Heart right ventricle (tissue), 16 donors: ENCODE measurements at places on chromosomes 12 and 14. TPM values are rescaled to one million over a fixed set of nuclear protein-coding genes. Genes with fewer than 3 reads are reported as not detected.

DNA sequence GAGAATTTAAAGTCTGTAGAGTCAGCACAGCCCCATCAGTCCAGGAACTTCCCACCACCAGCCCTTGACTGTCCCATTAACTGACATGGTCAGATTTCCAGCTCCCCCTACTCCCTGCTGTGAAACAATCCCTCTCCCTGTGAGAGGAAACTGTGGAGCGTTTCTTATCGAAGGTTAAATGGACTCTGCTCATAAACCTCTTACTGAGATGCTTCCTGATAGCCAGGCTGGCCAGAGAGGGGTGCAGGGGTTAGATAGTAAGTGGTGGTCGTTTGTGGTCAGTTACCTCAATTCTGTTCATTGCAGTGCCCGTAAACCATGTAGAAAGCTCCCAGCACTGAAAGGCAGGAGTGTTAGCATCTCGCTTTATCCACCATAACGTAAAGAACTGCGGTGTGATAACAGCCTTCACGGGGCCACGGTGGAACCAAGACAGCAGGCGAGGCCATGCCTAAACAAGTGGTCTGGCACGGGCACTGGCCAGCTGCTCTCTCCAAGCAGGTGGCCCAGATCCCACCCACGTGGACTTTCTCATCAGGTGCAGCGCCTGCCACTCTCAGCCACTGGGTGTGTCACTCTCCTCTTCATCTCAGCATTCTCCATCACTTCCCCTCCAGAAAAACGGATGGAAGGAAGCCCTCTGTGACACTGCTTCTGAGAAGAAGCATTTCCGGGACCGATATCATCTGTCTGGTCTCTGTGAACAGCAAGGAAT, 102.2 kb downstream of the FBXL14 start:
- DNase-seq: no peak

- DNase-seq: no peak
Measured at GRCh38 chr12:112164011-112164660, 38.8 kb downstream of the TRAFD1 start.

IL31 gene
- polyA plus RNA-seq: not detected

- DNase-seq: no peak
Measured at GRCh38 chr14:77126461-77126990, 15.1 kb downstream of the ZDHHC22 start.

BDKRB1 gene
- polyA plus RNA-seq: not detected

- no peak for DNase-seq
Measured at GRCh38 chr12:124808272-124808671, 55.4 kb downstream of the SCARB1 start.

DNA sequence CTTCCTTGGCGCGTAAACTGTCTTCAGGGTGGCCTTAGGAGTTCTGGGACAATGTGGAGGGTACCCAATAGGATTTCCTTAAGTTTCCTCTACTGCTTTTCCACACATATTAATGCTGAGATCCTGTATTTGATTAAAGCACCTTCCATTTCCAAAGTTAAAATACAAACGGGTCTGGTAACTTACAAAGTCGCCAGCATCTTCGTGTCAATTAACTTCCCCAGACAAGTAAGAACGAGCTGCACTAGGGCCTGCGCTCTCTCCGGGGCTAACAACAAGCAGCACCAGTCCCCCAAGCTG, 130.9 kb downstream of the NDUFA12 start:
- DNase-seq: no peak

TRHDE gene
- 0.10 TPM for polyA plus RNA-seq

DNA sequence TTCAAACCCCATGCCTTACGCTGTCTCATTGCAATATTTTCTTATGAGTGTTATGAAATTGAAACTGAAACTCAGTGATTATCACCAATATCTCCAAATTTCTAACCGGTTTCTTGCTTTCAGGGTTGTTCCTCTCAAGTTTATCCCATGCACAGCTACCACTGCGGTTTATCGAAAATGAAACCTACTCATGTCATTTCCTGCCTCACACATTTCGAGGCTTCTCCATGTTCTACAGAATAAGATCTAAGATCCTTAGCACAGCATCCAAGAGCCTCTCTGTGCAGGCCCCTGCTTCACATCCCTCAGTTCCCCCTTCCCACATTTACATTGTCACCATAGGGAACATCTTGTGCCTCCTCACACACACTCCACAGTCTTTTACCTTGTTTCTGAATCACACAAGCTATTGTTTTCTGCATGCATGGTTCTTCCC, 45.5 kb upstream of the FAR2 start:
- DNase-seq: no peak

DNA sequence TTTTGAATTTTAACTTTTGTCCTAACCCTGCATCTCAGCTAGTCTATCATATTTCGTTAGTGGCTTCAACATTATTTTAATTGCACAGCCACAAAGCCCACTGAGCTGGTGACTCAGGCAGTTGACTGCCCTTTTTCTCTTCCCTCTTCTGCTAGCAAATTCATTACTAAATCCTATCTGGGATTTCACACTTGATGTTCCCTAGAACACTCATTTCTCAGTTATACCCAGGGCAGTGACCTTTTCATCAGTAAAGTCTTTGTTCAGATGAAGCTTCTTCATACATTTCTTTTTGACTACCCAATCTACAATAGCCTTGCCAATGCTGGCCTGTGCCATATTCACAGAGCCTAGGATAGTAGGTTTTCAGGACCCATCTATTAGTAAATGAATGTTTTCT, 107.0 kb downstream of the ATXN7L3B start:
- DNase-seq: no peak

DNA sequence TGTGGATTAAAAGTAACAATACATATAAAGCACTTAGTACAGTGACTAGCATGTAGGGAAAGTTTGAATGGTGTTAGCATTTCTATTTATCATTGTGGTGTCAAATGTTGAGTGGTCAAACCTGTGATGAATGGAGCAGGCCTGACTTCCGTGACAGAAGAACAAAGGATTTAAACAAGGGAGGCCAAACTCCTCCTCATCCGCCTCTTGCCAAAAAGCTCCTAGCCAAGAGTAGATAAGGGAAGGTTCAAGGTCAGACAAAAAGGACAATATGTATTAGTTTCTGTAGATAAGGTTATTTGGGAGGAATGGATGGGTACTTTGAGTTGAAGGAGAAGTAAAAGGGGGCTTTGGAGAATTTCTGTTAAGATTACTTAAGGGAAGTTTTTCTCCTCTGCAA, 6.5 kb downstream of the RNASE7 start:
- DNase-seq: no peak

DNA sequence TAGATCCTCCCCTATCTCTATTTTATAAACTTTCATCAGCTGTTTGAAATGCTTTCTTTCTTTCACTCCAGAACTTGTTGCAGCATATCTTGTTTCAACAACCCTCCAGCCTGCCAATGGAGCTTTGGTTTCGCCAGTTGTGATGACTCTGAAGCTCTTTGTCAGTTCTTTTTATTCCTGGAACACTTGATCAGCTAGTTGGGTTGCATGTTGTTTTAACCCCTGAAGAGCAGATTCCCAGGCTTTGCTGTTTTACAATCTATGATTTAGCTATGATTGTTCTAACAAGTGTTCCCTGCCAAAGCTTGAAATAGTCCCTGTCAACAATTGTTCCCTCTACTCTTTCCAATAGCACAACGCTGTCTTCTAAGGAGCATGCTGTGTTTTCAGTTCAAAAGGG, 50.6 kb upstream of the FUT8 start:
- no peak for DNase-seq

XPOT gene
- polyA plus RNA-seq: 8.6 TPM

DNA sequence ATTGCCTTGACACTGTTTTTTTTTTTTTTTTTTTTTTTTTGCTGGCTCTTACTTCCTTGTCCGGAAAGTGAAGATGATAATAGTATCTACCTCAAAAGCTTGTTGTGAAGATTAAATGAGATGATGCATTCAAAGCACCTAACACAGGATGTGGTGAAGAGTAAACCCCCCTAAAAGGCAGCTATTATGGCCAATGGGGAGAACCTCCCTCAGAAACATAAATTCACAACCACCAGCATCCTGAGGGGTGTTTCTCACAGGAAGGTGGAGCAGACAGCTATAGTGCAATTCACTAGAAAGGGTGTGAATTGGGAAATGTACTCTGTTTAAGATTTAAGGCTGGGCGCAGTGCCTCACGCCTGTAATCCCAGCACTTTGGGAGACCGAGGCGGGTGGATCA, 85.4 kb upstream of the CRY1 start:
- no peak for DNase-seq

DNA sequence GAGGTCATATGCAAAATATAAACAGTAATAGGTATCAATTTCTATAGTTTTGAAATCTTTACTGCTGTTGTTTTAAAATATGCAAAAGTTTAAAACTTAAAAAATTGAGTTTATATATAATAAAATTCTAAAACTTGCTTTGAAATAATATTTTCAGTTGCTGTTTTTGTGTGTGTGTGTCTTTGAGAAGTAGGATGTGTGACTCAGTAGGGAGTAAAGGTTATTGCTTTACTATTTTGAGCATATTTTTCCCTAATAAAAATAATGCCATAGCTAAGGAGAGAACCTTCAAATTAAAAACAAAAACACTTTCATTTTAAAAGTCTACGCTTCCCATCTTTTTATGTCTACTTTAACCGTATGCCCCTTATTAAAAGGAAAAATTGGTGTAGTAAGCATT, 238.1 kb downstream of the FBXL14 start:
- DNase-seq: no peak

- peak; percentile 60 for DNase-seq
Measured at GRCh38 chr12:63150713-63151622, at the start of gene AVPR1A. TSS of gene AVPR1A (minus strand) at chr12:63151201. CDS start at chr12:63150836, 365 bp downstream.

- DNase-seq: no peak
Measured at GRCh38 chr14:101177301-101177971, 273.9 kb upstream of the RTL1 start.

DNA sequence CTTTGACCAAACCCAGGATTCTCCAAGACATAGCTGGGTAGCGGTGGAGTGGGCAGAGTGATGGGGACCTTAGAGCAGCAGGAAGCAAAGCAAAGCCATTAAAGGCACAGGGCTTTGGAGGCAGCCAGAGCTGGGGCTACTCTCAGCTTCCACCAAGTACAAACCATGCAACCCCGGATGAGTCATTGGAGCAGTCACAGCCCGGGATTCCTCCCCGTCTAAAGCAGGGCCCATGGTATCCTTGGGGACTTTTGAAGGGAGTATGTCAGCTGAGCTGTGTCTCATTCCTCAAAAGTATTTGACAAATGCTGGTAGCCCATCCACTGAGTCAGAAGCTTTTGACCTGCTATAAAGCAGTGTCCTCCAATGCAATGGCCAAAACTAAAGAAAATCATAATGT, 9.7 kb upstream of the IFI27 start:
- no peak for DNase-seq

DNA sequence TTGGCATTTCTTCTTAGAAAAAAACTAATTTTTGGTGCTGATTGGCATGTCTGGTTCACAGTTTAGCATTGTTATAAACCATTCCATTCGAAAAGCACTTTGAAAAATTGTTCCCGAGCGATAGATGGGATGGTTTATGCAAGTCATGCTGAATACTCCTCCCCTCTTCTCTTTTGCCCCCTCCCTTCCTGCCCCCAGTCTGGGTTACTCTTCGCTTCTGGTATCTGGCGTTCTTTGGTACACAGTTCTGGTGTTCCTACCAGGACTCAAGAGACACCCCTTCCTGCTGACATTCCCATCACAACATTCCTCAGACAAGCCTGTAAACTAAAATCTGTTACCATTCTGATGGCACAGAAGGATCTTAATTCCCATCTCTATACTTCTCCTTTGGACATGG, 20.1 kb upstream of the TIGAR start:
- no peak for DNase-seq

DNA sequence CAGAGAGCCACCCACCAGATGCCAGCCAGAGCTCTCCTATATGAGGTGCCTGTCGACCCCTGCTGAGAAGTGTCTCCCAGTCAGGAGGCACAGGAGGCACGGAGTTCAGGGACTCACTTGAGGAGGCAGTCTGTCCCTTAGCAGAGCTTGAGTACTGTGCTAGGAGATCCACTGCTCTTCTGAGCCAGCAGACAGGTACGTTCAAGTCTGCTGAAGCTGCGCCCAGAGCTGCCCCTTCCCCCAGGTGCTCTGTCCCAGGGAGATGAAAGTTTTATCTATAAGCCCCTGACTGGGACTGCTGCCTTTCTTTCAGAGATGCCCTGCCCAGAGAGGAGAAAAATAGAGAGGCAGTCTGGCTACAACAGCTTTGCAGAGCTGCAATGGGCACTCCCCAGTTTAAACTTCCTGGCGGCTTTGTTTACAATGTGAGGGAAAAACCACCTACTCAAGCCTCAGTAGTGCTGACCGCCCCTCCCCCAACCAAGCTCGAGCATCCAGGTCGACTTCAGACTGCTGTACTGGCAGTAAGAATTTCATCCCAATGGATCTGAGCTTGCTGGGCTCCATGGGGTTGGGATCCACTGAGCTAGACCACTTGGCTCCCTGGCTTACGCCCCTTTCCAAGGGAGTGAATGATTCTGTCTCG, 146.7 kb upstream of the USP15 start:
- DNase-seq: no peak

MYF6 gene
- polyA plus RNA-seq: 0.04 TPM

DNA sequence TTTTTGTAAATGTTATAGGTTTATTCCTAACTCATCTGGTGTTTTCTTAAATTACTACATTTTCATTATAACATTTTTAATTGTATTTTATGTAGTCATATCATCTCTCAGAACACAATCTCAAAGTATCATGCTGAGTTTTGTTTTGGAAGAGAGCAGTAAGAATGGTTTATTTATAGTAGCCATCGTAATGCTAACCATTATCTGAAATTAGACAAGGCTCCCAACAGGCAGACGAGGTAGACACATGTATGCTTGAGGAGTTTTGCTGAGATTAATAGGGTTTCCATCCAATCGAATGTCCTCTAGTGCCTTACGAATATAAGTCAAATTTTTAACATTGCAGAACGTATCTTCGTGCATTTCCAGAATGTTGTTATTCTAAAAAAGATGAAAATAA, 9.0 kb upstream of the CCER1 start:
- no peak for DNase-seq

DNA sequence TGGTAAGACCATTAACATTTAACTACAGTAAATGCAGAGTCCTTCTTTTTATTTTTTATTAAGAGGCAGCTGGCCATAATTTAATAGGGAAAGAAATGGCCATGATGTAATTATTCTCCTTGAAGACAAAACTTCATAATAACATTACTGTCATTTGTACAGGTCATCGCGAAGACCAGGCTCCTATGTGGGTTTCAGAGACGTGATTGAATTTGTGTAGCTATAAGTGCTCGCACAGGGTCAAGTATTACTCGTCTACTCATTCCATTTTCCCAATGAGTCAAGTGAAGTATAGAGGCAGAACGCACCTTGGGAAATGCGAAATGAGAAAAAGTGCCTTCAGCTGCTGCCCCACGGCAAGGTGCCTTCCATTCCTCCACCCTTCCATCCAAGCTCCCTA, 40.4 kb downstream of the EGLN3 start:
- no peak for DNase-seq

NRL gene
- polyA plus RNA-seq: 1.5 TPM

DNA sequence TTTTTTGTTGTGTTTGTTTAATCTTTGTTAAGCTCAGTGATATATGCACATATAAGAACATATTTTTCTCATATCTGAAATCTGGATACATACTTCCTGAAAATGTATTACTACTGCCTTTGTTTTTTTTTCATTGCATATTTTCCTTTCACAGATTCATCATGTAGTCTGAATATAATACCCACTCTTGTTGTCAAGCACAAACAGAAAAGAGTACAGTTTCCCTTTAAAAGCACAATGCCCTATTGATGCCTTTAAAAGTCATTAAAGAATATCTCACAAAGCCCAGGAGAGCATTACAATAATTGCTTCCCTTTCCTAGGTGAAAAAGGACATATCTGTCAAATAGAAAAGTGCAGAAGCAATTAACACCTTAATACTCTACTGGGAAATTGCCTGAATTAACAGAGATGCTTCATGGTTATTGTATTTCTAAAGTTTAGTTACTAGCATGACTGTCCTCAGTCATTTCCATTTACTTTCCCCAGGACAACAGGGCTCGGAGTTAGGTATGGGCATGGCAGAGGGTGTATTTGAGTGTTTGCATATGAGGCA, 107.4 kb downstream of the GRIP1 start:
- no peak for DNase-seq
